Mucosa of gallbladder (tissue), 1 donor: ENCODE measurements at places on chromosomes 7 and 10.
A peak's percentile ranks its signal among the peaks of the same experiment; 100 is the strongest.

DNA sequence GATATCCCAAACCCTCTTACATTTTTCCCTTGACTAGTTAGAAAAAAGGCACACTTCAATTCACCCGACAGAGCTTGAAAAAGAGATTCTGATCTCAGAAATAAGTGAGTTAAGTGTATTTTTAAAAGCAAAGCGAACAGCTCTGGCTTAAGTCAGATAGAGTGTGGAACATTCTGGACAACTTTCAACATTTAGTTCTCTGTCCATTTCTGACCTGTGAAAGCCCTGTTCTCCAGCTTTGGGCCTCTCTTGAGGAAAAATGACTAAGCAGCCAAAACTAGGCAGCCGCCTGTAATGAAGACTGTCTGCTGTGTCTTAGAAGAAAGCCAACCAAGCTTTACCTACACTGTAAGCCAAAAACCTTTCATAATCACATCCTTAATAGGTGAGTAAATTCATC lies 50.5 kb downstream of the CDK6 start:
- DNase-seq, result no peak

DNA sequence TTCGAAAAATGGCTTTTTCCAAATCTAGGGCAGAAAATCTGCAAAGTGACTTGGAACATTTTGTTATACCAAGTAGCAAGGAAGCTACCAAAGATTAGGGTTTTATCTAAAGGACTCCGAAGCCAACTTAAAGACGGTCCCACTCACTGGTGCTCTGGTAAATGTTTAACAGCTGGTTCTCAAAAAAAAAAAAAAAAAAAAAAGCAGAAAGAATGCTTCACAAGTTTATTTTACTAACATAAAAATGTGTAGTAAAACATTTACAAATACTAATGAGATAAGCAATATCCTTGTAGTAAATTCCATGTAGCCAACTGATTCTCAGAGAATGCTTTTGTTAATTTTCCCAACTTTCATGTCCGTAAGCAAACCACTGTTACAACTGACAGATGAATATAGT lies 38.4 kb downstream of the TAF3 start:
- no peak for DNase-seq

- no peak for DNase-seq
Observed at GRCh38 chr10:107826171-107826570, 661.7 kb upstream of the SORCS1 start.

- peak; percentile 44 for DNase-seq
Observed at GRCh38 chr10:125102821-125103220, 57.5 kb downstream of the CTBP2 start.

GRCh38 chr10:10642751-10643150 lies 374.9 kb upstream of the CELF2 start:
- peak; percentile 57 for DNase-seq
